GM12891 (cell line): ENCODE measurements at places on chromosomes 2 and 18.

DNA sequence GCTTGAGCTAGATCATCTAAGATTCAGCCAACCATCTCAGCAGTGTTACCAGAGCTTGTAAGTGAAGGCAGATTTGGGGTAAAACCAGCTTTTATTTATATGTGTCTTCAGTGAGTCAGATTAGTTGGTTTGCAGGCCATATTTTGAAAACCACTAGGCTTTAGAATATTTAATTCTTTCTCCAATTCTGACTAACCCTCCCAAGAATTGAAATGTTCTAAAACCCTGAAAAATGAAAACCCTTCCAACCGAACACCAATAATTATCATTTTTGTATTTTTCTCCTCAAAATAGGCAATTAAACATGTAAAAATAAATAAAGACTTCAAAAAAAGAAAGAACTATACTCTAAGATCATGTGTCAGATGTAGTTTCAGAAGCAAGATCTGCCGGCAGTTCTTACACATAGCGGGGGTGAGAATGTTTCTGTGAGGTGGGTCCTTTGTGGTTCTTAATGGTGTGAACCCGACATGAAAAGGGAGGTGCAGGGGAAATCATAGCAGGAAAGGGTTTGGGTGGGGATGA, 14.2 kb downstream of the PLEK start:
- no peak for DNase-seq

DNA sequence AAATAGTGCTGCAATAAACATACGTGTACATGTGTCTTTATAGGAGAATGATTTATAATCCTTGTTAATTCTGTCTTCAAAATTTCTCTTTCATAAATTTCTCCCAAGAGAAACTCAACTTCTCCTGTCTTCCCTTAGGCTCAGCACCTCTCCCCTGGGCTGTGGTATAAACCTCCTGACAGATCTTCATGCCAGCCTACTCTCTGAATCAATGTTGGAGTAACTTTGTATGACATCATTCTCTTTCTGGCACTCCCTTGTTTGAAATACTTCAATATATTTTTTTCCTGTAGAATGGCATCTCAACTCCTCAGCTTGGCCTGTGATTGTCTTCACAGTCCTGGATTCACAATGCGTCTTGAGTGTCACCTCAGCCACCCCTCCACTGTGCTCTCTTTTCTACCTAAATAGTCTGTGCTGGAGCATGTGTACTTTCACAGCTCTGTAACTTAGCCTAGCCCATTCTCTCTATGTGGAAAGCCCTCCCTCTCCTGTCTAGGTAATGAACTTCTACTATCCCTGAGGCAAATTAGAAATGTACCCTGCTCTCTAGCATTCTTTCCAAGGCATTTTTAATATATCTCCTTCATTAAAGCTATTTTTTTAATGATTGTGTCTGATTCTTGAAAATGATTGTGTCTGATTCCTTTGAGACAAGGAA, 649.9 kb upstream of the FANCL start:
- no peak for DNase-seq

DNA sequence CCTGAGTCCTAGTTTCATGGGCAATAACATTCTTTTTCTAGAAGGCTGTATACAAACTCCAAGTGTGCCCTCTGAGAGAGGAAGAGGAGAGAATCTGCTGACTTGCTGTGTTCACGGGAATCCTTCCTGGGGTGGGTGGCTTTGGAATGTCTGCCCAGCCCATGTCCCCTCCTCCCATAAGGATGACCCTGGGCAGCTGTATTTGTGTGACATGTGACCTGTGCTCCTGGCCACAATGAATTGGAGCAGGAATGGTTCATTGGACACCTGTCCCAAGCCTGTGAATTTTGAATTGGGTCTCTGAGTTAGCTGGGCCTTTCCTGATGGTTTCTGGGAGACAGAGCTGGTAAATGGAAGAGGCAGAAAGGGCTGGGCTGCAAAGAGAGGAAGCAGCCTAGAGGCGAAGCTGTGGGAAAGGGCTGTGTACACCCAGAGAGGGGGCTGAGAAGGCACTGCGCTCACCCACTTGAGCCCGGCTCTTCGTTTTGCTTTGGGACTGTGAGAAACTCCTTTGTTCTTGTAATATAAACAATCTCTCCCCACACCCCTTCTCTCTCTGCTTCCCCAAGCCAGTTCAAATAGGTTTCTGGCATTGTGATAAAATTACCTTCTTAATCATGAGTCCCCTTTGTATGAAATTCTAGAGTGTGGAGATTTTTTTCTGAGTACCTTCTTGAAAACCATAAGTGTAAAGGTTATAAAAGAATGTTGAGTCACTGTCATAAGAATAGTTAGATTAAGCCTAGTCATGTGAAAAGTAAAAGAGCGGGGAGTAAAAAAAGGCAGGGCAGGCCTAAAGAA, 49.8 kb downstream of the SLC4A5 start:
- DNase-seq: no peak

DNA sequence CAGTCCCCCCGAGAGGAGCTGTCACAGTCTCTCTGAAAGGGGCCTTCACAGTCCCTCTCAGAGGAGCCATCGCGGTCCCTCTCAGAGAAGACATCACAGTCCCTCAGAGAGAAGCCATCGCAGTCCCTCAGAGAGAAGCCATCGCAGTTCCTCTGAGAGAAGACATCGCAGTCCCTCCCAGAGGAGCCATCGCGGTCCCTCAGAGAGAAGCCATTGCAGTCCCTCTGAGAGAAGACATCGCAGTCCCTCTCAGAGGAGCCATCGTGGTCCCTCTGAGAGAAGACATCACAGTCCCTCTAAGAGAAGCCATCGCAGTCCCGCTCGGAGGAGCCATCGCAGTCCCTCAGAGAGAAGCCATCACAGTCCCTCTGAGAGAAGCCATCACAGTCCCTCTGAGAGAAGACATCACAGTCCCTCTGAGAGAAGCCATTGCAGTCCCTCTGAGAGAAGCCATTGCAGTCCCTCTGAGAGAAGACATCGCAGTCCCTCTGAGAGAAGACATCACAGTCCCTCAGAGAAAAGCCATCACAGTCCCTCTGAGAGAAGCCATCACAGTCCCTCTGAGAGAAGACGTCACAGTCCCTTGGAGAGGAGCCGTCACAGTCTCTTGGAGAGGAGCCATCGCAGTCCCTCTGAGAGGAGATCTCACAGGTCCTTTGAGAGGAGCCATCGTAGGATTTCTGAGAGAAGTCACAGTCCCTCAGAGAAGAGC, 1.3 kb upstream of the ZNF512 start:
- DNase-seq: no peak

- no peak for DNase-seq
These were observed 264.7 kb downstream of the RNF152 start for GRCh38 chr18:61628085-61628484.

DNA sequence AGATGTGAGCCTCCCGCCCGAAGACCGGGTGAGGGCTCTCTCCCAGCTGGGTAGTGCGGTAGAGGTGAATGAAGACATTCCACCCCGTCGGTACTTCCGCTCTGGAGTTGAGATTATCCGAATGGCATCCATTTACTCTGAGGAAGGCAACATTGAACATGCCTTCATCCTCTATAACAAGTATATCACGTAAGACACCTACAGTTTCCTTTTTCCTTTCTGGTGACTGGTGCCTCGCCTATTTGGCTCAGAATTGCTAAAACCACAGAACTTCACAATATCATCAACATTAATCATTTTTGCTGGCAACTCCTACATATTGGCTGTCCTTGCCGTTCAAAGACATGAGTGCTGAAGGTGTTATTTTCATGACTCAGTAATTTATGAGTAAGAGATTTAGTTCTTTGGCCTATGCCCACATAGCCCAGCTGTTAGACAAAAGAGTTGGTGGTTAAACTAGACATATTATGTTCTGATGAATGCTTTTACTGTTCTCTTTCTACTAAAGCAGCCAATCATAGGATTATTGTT, 2.2 kb downstream of the STAMBP start:
- DNase-seq: no peak

- no peak for DNase-seq
These were observed 11.2 kb downstream of the KIAA2012 start for GRCh38 chr2:202084265-202084664.

DNA sequence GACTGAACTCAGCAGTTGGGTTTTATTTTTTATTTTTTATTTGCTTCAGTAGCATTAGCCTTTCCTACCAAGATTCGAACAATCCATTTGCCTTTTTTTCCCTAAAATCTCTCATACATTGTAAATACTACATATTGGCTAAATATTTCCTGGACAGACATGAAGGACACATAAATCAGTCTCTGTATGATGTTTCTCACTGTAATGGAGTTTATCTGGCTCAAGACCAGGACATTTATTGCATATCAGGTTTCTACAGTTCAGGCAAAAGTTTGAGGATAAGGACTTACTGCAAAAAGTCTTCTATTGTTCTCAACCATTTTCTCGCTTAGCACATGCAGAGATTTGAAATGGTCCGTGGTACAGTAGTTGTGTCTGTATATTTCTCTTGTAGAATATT, 3.3 kb downstream of the CLUL1 start:
- DNase-seq: no peak

- DNase-seq: no peak
These were observed 105.4 kb downstream of the INHBB start for GRCh38 chr2:120451334-120451733.

DNA sequence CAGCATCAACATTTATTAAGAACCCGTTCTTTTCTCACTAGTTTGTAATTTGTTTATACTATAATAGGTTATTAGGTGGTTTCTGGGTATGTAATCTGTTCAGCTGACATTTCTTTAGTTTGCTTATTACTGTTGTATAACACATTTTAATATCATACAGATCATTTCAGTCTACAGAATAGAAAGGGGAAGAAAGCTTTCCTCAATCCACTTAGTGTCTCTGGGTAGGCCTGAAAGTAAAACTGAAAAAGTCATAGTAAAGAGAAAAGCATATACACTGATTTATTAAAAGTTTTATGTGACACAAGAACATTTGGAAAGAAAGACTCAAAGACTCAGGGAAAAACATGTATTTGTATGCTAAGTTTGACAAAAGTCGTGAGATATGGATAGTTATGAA, 16.8 kb upstream of the KCNJ3 start:
- DNase-seq: no peak

GRCh38 chr2:239252801-239253200, 148.0 kb downstream of the HDAC4 start:
- DNase-seq: no peak

DNA sequence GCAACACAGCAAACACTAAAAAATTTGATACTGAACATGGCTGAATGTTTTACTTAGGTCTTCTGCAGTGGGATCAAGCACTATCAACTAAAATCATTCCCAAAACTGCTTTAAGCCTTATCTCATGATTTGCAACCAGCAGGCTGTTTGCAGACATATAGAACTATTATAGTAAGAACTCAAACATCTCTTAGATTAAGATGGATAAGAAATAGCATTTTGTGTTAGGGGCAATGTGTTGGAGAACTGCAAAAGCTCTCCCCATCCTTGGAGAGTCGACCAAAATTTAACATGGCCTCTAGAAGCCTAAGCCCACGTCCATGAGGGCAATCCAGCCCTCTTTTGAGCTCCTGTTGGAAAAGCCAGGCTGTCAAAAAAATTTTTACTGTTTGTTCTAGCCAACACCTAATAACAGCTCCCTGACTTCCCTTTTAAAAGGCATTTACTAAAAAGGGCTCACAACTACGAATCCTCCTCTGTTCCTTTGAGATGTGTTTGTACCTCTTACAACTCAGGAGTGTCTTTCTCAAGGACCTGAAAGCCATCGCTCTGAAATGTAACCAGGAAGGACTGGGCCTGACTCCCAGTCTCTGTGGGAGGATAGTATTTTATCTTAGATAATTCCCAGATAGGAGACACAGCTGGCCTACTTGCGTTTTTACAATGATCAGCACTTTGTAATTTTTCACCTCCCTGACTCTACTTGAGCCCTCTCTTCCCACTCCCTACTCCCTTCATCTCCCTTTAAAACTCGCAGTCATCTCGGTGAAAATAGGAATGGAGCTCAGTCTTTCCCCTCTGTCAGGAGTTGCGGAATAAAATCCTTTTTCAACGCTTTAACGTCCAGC, 1.4 kb downstream of the KRCC1 start:
- DNase-seq: no peak

DNA sequence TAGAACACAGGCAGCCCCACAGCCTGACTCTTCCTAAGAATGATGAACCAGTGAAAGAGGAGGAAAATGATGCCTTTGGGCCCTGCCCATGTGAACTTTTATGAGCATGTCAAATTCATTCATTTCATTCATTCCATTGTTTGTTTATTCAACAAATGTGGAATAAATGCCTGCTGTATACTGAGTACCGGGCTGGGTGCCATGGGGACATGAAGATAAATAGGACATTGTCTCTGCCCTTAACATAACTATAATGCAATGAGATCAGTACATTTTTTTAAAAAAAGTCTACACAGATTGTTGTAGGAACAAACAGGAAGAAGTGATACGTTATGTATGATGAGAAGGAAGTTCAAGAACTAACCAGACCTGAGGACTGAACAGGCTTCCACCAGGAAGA, 14.7 kb downstream of the MREG start:
- DNase-seq: no peak
